Left ventricle myocardium inferior (tissue), 1 donor: ENCODE measurements at places on chromosomes 6 and 20.

GRCh38 chr20:25538838-25539665, 46.3 kb downstream of the NINL start:
- peak; percentile 40 for DNase-seq

GRCh38 chr6:22302838-22303237, 6.0 kb upstream of the PRL start:
- DNase-seq: no peak

DNA sequence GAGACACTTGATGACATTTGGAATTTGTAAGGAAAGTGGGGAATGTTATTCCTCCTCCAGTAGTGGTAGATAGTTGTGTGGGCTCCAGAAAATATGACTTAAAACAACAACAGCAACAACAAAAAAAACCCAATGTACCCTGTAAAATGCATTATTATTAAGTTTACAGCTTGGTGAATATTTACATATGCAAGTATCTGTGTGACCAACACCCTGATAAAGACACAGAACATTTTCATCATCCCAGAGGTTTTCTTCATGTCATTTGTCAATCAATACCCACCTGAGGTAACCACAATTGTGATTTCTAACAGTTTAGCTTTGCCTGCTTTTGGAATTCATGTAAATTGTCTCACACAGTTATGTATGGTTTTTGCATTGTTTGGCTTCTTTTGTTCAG, 152.1 kb upstream of the GRIK2 start:
- DNase-seq: no peak

GRCh38 chr6:4463236-4463635, 313.0 kb upstream of the CDYL start:
- no peak for DNase-seq

DNA sequence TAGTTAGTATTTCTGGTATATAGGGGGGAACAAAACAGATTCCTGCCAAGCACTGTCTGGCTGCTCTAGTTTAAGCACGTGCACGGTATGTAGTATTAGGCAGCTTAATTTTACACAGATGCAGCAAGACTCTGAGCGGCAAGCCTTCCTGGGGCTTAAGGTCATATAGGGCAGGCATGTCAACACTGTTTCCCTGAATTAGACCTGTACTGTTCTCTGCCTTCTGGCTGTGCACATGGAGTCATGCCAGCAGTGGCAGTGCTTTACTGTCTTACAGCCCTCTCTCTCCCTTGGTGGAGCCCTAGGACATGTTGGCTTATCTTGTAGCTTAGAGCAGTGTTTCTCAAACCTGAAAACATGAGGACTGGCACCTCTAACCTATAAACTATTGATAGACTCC, 56.6 kb downstream of the PHF20 start:
- peak; percentile 71 for DNase-seq

GRCh38 chr6:121800047-121800446, 364.6 kb downstream of the GJA1 start:
- DNase-seq: no peak

GRCh38 chr6:153328194-153328593, 197.1 kb upstream of the RGS17 start:
- DNase-seq: no peak

DNA sequence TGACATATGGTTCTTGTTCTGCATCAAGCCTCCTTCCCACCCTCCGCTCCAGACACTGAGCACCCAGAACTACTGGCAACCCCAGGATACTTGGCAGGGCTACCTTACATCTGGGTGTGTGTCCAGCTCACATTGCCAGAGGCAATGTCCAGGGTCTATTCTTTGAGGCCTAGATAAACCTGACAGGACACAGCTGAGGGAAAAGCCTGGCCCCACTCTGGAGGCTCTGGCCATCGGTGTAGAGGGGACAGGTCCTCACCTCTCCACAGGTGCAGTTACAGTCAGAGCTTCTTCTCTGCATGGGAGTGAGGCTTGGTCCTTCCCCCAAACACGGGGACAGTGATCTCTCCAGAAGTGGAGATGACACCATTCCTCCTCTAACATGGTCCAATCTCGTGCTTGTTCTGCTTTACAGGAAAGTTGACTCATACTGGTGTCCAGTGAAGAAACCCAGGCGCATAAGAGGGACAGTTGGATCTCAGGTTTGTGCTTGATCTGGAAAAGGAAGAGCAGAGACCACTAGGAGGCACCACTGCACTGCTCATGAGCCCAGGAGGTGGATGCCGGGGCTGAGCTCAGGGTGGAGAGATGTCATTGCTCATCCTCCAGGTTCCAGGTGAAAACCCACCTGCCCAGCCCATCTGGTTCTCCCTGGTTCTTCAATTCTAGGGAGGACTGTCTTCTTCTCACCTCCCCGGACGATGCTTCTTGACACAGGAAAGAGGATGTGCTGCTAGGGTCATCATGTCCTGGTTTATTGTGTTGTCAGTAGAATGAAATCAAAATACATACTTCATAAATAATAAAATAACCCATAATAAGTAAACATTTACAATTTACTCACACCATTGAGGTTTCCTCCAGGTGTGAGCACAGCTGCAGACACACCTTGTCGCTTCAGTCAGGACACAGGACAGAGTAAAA, 14.7 kb downstream of the HLA-F start:
- DNase-seq: peak; percentile 34

GRCh38 chr6:19905584-19905983, 68.4 kb downstream of the ID4 start:
- DNase-seq: no peak

DNA sequence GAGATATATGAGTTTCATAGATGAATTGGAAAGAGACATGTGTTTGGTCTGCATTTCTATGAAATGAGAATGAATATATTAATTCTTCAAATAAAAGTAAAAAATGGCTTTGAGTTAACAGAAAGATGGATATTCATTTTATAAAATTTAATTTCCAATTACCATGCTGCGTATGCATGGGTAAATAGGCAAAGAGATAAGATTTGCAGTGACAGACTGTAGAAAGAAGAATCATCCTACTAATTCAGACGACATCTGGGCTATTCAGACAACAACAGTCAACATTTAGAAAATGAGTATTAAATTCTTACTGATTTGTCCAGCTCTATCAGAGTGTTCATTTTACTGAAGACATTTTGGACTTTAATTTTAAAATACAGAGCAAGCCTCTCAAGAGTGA, 602.2 kb upstream of the NRSN1 start:
- DNase-seq: no peak

- DNase-seq: no peak
Observed at GRCh38 chr6:154071236-154071635, 32.2 kb downstream of the OPRM1 start.

DNA sequence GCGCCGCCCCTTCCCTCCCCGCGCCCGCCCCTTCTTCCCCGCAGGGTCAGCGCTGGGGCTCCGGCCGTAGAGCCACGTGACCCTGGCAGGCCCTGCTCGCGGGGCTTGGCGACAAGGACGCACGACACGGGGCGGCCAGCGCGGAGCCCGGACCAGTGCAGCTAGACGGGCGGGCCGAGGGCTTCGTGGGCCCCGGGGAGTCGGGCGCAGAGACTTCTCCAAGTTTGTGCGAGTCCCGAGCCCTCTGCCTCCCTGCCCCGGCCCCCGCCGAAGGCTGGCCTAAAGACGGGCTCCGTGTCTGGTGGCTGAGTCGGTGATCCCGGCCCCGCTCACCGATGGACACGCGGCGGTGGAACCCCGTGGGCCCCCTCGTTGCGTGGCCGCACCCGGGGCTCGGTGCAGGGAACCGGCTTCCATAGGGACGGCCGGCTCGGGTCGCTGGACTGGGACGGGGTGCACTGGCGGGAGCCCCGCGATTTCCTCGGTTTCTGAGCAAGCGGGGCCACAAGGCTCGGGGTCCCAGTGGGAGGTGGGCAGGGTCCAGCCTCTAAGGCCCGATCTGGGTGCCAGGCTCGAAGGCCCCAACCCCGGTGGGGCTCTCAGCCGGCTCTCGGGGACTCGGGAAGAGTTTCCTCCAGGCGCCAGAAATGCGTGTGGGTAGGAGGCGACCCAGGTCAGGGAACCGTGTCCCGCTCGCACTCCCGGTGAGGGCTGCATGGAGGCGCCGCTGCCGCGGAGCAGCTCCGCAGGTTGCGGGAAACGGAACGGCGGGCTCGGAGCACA, 452 bp upstream of the GATA5 start:
- DNase-seq: peak; percentile 50

- no peak for DNase-seq
Observed at GRCh38 chr6:133247581-133247980, 6.4 kb downstream of the EYA4 start.

DNA sequence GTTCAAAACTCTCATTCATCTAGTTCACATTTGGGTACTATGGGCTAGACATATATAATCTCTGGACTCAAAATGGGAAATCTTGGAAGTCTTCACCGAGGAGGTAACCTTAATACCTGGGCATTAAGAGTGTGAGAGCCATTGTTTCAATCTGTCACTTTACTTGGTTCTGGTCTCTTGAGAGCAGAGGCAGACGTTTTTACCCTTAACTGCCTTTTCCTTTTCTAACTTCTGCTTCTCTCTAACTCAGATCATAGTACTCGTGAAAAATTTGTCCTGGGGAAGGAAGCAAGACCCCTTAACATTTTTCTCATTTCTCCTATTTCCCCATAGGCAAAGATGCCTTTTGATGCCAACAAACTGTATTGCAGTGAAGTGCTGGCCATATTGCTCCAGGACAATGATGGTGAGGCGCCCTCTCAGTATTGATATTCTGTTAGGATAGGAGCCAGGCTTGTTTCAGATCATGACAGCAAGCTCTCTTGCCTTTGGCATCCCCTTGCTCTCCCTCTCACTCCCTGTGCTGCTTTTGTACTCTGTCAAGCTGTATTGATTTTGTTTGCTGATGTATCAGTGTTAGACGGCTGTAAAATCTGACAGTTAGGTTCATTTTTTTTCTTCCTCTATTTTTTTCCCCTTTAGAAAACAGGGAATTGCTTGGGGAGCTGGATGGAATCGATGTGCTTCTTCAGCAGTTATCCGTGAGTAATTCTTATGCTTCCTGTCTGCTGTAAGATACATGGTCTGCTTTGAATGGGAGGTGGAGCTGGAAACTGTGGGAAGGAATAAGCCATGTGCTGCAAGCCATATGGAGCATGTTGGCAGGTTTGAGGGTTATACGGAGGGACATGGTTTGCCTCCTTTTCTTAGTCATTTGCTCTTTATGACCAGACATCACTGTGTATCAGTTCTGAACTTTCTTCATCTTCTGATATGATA, 83.5 kb downstream of the CTNNBL1 start:
- no peak for DNase-seq

DNA sequence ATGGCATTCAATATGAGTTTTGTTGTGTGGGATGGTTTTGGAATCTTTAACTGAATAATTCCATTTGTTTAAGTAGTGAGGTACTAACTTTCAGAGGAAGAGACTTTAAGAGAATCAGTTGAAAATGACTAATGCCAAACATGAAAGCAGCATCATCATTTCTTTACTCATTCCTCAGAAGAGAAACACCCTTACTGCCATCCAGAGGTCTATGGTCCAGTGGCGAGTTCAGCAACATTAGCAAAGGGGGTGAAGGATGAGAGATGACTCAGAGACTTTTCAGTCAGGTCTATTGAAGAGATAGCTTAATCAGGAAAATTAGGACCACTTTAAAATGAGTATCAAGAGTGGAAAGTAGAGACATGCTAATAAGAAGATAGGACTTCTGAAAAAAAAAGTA, 118.8 kb downstream of the COL19A1 start:
- DNase-seq: no peak

GRCh38 chr6:122649701-122650100, 39.5 kb downstream of the PKIB start:
- no peak for DNase-seq

GRCh38 chr6:165704045-165704748, 41.2 kb upstream of the PDE10A start:
- DNase-seq: no peak

- DNase-seq: no peak
Observed at GRCh38 chr20:49687595-49688567, 25.8 kb downstream of the B4GALT5 start.

- no peak for DNase-seq
Observed at GRCh38 chr6:145875496-145876211, 61.1 kb upstream of the FBXO30 start.

GRCh38 chr6:144195671-144196270, 45.5 kb downstream of the STX11 start:
- DNase-seq: no peak

DNA sequence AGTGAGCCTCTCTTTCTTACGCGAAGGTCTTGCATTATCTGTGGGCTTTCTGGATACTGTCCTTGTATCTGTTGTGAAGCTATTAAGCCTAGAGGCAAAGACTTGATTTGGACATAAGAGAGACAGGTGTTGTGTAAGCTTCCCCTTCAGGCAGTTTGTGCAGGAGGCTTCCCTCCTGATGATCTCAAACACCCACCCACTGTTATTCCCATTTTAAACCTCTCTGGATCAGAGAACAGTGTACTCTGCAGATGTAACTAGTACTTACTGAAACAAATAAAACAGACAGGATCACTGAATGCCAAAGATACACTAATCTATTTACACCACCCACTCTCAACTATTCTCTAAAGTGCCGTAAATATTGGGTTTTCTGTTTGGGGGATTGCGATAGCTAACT, 113.8 kb upstream of the RAB32 start:
- DNase-seq: no peak

DNA sequence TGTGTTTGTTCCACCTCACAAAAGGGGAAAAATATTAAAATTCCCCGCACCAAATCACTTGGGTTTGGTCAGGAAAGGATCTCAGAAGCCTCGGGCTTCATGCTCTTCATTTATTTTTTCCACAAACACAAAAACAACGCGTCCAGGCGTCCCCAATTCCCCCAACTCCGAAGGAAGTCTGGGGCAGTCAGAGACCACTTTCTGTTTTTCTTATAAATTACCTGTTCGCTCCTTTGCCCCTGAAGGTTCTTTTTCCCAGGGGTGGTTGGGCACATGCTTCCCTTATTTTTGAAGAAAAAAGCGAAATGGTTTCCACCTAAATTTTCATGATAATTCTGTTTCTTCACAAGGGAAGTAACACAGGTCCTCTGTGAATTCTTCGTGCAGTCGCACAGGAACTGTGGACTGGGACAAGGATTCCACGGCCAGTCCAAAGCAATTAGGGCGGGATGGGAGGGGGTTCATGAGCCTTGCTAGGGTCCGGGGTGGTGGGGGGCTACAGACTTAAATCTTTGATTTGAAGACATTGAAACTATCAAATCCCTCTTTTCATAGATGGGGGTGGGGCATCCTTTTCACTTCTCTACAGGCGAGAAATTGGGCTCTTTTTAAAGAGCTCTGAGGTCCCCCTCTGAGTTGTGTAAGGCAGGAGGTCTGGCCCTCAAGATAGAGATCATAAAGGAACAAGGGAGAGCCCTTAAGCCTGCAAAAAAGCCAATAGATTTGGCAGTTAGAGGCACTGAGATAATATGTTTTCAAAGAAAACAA, 30.5 kb upstream of the HFE start:
- DNase-seq: no peak

- no peak for DNase-seq
Observed at GRCh38 chr6:53062169-53062539, 3.0 kb upstream of the FBXO9 start.

- no peak for DNase-seq
Observed at GRCh38 chr20:45187693-45188092, 13.0 kb downstream of the PI3 start.
